ELF-1 (cell line): ENCODE measurements at places on chromosomes 4 and X.

GRCh38 chrX:74835566-74835965 lies 89.7 kb downstream of the NEXMIF start:
- no peak for DNase-seq

DNA sequence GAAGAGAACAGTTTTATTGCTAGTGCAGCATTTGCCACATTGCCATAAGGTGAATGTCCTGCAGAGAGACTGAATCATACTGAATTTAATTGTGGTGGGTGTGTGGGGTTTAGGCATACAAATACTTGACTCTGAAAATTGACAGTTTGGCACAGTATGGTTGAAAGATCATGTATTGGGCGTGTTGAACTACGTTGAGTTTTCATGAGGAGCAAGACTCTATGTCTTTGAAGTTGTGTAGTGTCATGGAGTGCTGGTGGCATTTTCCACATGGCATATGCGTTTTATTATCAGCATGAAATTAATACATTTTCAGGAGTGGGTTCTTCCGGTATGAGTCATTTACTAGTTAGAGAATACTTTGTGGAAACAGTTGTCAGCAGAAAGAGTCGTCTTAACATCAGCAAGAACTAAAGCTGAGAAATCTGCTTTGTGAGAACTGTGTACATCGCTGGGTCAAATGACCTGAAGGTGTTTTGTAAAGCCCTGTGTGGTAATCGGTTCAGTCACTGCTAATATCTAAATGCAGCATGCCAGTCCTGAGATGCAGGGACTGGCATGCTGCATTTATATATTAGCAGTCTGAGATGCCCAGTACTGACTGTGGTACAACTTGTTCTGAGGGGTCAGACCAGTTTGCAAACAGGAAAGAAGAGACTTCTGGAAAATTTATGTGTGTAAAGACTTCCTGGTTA lies 50.3 kb downstream of the ARHGAP10 start:
- no peak for DNase-seq

DNA sequence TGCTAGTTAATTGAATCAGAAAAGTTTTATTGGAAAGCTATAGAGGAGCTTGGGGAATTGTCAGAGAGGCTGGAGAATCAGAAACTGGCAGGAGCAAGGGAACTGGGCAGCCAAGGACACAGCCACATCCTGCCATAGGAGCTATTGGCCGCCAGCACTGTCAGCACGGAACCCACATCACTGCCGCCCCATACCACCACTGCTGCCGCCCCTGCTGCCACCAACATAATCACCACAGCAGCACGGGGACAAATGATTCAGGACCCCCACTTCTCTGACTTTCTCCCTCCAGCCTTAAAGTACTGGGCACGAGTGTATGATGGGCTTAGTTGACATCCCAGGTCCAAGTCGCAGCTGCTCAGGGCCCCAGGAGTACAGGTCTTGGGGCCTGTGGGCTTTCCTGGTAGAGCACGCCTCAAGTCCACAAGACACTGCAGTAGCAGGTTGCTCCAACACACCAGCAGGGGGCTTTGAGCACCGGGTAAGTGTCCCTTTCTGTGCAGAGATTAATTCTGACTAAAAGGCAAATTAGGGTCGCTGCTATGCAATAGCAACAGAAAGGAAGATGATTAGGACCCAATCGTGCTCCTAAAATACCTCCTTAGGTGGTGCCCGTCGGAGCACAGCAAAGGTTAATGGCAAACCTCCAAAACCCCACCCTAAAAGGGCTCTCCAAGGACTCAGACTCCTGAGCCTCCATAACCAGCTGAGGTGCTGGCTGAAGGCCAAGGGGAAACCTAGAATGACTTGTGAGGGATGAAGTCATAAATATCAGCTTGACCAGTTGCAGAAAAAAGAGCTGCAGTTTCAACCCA lies 6.9 kb downstream of the PJA1 start:
- peak; percentile 75 for DNase-seq

GRCh38 chr4:24230955-24231354 lies 341.1 kb upstream of the PPARGC1A start:
- DNase-seq: no peak

DNA sequence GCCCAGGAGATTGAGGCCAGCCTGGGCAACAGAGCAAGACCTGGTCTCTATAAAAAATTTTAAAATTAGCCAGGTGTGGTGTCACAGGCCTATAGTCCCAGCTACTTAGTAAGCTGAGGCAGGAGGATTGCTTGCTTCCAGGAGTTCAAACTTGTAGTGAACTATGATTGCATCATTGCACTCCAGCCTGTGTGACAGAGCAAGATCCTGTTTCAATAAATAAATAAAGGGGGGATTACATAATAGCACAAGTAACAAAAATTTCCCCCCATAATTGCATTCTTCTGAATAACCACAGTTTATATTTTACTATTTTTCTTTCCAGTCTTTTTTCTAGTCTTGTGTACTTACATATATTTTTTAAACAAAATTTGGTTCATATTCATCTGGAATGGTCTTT lies 135.6 kb downstream of the CHIC2 start:
- DNase-seq: no peak

DNA sequence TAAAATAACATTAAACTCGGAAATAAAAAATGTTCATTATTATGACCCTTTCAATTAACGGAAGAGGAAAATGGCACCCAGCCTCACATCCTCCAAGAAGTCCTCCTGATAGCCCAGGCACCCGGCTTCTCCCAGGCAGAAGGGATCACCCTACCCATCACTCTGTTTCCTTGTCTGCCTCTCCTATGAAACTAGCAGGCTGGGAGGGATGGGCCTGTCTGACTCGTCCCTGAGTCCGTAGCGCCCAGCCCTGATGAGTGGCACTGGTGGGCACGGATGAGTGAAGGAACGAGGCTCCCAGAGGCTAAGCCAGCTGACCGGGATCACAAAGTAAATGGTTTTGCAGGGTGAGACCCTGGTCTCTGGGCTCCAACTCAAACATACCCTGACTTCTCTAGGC lies 28.6 kb upstream of the KIAA0232 start:
- no peak for DNase-seq

GRCh38 chr4:46765465-46765864 lies 143.6 kb downstream of the COX7B2 start:
- no peak for DNase-seq

GRCh38 chrX:119942831-119943184 lies 743 bp downstream of the NKAP start:
- DNase-seq: no peak

- no peak for DNase-seq
Measured at GRCh38 chr4:80253510-80253909, 13.0 kb upstream of the FGF5 start.

- no peak for DNase-seq
Measured at GRCh38 chr4:89469516-89469915, 161.9 kb upstream of the GPRIN3 start.

DNA sequence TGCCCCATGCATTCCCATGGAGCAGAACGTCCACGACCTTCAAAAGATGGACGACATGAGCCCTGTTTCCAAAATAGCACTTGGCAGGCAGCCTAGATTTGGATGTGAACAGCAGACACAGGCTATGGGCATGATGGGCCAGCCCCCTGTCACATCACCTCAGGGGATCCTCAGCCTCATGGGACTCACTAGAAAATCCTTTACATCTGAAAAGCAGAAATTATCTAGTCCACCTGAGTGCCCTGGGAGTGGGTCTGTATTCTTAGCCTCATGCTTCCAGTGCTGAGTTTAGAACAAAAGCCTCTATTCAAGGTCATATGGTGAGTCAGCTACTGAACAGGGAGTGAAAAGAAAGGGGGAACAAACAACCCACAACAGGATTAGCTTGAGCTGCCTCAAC lies 35.8 kb downstream of the GRIA3 start:
- peak; percentile 53 for DNase-seq

DNA sequence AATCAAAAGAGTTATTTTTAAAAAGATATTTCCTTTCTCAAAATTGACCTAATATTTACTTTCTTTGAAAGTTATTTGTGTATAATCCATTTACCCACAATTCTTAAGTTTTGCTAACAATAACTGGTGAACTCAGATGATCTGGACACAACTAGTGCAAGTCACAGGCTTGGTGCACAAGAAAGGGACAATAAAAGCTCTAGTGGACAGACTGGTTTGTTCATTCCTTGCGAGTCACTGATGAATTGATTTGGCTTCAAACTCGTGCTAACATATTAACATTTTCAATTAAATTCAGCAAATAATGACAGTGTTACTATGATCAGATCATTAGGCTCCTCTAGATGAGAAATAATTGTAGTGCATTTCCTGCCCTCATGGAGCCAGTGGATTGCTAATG lies 169.2 kb downstream of the BMPR1B start:
- DNase-seq: no peak

GRCh38 chrX:118271775-118272174 lies 74.1 kb upstream of the WDR44 start:
- DNase-seq: no peak

- no peak for DNase-seq
Measured at GRCh38 chr4:20627866-20628265, 72.4 kb upstream of the PACRGL start.

DNA sequence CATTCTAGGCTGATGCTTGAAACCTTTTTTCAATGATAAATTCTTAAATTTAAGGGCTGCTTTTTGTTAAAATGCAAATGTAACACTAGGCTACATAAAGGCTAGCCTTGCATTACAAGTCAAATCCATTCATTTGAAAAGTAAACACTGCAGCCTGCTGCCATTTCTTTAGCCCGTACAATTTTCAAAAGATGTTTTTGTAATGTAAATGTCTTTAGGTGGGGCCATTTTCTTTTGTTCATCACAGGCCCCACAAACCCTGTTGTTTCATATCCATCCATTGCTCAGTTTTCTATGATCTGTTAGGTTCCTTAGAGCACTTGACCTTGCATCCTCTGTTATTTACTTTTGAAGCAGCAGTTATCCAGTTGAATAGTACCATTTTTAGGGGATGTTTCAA lies 296.2 kb upstream of the AMOT start:
- DNase-seq: no peak

DNA sequence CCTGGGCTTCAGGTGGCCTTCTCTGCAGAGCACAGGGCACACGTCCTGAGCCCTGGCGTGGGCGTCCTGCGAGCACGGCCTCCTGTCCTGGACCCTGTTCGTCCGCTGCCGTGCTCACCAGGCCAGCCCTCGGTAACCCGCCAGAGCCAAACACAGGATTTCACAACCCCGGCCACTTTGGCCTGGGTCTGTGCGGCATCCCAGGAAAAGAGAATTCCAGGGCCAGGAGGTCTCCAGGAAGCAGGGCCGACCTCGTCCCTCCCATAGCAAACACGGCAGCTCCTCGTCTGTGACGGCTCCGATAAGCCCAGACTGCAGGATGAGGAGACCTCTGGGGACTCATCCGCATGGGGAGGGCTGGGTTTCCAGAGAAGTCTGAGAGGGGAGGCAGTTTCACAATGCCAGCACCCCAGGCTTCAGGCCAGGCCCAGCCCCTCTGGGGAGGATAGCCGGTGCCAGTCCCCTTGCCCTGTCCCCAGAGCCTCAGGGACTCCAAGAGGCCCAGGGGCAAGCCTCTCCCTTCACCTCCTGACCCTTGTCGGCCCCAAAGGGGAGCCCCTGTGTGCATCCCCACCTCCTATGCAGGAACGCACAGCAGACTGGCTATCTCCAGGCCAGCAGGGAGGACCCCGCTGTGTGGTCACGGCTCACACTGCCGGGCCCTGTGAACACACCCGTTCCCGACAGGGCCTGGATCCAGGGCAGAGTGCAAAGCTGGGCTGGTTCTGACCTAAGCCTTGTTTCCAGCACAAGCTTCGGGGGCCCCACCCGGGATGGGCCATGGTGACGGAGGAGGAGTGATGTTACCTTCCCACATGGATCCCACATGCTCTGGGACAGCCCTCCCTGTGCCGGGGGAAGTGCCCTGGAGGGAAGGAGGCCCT lies 22.3 kb upstream of the HTRA3 start:
- no peak for DNase-seq

GRCh38 chr4:52714597-52715254 lies 36.5 kb downstream of the ERVMER34-1 start:
- no peak for DNase-seq

DNA sequence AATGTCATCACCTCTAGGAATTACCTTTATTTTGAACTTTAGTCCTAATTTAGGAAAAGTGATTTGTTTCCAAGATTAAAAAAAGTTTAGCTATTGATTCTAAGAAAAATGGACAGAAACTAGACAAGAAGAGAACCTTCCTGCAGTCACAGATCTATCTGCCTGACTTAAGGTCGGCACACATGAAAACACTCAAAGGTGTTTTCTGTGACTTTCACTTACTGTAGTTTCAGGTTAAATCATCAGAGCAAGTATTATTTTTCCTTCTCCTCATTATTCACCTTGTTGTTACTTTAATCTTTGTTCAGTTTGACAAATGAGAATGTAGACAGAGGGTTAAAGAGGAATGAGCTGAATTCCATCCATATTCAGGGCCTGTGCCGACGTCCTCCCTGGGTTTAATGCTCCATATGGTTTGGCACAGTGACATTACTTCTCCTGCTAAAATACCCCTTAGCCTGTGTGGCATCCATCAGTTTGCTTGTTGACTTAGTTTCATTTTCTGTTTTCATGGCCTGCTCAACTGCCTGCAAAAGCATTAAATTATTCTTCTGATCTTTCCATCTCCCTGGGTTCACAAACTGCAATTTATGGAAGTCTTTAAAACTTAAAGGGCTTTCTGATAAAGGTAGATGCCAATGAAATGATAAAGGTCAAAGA lies 352.7 kb downstream of the NKX6-1 start:
- no peak for DNase-seq

DNA sequence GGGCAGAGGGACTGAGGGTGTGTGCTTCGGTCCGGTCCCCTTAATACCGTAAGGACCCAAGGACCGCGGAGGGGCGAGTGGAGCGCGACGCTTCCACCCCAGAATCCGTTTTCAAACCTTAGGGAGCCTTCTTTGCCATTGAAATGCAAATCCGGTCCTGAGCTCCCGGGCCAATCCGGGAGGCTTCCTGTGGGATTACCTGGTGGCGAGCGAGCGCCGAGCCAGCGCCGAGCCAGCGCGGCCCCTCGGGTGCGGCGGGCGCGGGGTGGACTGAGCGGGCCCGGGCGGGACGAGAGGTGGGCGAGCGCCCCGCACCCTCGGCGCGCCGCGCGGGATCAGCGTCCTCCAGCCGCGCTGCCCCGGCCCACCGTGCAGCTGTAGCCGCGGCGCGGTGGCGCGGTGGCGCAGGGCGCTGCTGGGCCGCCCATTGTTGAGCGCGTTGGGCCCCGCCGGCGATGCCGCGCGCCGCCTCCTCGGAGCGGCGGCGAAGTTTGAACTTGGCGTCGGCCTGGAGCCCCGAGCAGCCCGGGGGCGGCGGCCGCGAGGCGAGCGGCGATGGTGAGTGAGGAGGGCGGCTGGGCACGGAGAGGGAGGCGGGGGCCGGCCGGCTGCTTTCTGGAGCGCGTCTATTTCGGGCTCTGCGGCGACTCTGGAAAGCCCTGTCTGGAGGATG lies 208.7 kb downstream of the SOWAHB start:
- DNase-seq: peak; percentile 69

- DNase-seq: no peak
Measured at GRCh38 chr4:144970597-144970996, 127.4 kb downstream of the ANAPC10 start.

GRCh38 chr4:119629142-119629471 lies 503 bp upstream of the PDE5A start:
- no peak for DNase-seq

DNA sequence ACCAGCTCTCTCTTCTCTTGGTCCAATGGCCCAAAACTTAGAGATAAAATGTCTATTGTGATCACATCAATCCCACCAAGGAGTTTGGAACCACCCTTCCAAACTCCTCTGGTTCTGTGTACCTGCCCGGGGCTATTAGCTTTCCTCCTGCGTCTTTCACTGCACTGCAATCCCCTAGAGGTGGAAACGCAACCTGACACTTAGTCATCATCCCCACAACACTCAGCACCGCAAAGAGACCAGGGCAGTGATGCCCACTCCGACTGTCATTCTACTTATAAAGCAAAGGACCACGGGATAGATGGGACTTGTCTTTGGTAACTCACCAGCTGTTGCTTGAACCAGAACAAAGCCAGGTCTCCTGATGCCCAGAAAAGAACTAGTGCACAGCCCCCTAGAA lies 22.0 kb downstream of the AFAP1 start:
- peak; percentile 69 for DNase-seq
